CD4-positive, alpha-beta T cell treated with Interferon alpha-2 for 1 hour (primary cell): ENCODE measurements at places on chromosomes 6 and 20.

DNA sequence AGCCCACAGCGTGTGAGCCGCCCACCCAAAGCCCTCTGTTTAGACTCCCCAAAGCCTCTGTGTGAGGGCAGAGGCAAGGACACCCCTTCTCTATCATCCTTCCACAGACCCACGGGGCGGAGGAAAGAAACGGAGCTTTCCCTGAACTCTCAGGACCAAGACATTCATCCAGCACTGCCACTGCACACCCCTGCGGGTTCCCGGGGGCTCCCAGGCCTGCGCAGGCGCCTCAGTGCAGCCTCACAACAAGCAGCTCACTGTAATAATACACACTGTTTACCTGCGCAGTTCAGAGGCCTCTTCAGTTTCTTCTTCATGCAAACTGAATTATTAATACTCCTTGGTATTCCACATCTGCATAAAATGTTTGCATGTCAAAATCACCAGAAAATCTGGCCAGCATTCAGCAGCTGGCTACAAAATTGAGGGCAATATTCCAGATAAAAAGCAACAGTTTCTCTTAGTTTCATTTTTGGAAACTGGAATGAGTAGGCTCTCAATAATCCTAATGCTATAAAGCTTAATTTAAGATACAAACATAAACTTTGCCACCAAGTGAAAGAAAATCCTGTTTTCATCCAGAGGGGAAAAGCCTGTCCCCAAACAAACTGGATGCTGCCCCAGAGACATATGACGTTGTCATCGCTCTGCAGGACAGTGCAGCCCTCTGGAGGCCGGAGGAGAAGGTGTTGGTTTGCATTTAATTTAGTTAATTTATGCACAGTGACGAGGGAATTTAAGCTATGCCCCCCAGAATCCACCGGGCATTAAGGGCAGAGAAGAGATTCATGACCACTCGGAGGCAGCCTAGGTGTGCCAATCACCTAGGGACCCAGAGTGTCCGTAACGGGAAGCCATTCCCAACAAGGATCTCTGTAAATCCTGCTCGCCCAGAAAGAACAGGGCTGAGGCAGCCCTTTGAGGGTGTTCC lies 45.3 kb downstream of the NINL start:
- DNase-seq, result no peak

- no peak for DNase-seq
Observed at GRCh38 chr20:50254466-50255079, 63.9 kb downstream of the CEBPB start.

DNA sequence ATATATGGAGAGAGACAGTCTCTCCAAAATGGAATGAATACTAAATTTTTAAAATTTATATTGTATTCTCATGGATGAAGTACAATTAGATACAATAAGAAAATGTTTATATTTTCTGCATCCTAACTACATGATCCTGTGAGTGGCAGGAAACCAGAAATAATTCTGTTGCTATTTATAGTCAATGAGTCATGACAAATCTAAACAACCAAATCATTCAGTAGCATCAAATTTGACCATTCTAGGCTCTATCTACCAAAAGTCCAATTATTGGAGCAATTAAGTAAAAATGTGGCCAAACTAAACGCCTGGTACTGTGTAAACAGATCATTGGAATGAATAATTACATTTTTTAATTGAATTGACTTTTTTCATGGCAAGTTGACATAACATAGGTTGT lies 959.8 kb downstream of the EPHA7 start:
- no peak for DNase-seq

DNA sequence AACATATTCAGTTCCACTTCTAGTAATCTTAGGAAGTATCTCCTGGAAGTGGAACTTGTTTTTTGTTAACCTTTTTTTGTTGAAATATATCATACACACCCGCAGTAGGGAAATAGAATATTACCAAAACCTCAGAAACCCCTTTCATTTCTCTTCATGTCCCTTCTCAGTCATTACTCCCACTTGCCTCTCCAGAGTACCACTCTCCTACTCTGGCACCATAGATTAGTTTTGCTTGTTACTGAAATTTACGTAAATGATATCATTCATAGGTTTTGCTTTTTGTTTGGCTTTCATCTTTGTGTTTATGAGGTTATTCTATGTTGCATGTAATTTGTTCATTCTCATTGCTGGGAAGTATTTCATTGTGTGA lies 52.8 kb downstream of the ZFAND3 start:
- DNase-seq, result no peak

DNA sequence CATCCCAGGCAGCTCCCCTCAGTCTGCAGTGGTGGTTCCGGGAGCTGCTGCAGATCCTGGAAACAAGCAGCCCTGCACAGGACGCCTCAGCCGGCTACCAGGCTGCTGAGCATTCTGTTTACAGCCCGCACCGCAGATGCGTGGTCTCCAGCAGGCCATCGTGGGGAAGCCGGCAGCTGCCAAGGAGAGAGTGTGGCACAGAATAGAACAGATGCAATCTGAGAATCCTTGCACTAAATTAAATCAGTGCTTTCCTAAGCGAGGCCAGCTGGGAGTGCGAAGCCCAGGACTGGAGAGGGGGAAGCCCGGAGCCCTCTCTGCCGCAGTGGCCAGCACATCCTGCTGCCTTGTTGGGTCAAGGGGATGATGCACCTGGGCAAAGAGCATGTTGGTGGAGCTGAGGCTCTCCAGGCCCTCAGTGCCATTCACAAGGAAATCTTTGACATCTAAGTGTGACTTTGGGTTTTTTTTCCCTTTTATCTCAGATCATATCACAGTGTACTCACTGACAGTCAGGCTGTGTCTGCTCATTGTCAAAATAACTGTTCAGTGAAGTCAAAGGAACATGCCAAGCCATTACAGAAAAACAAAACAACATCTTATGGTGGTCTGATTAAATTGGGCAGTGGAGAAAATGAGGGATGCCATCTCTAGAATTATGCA lies 118.1 kb downstream of the SYNDIG1 start:
- DNase-seq, result no peak

GRCh38 chr20:43444107-43444506 lies 13.6 kb upstream of the SRSF6 start:
- no peak for DNase-seq
